ENCODE measurements at places on chromosomes 5 and 9.

GRCh38 chr5:138024117-138024516 lies 8.8 kb downstream of the FAM13B start:
- DNase-seq, result no peak

DNA sequence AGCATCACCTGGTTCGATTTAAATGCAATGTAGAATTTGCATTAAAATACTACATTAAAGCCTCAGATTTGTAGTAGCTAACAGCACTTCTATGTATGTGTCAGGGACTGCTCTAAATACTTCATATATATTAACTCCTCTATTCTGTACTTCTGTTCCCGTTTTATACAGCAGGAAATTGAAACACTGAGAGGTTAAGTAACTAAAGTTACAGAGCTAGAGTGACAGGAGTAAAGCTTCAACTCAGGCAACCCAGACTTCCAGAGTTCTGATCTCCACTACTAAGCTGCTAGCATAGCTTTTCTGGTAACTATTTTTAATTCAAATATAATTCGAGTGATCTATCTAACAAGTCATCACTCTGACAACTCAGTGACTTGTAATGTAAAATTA lies 619 bp upstream of the APC start:
- no peak for DNase-seq

DNA sequence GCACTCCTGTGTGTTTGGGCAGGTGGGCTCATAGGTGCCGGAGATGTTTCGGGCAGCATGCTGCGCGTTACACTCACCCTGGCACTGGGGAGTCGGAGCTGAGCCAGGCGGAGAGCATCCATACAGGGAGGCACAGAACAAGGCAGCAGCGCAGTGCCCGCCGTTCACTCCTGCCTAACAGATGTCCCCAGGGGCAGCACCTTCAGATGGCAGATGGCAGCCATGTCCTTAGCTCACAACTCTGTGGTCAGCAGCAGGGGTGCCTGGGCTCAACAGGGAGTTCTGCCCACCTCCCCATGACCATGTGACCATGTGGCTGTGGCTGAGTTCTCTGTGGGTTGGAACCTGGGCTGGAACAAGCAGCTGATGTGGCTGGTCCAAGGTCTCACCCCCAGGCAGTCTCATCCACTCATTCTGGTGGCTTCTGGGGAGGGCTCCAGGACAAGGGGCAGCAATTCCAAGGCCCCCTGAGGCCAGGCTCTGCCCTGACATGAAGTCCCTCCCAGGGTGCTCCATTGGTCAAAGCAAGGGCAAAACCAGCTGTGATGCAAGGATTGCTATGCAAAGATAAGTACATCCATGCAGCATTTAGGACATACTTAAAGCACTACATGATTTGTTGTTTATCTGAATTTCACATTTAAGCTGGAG lies 64.2 kb downstream of the MRPL36 start:
- no peak for DNase-seq

GRCh38 chr5:143495821-143496275 lies 92.4 kb upstream of the NR3C1 start:
- DNase-seq, result peak; percentile 60

- no peak for DNase-seq
Measured at GRCh38 chr5:921456-922435, 29.1 kb downstream of the TRIP13 start.

GRCh38 chr5:93603078-93603792 lies 20.2 kb downstream of the NR2F1 start:
- no peak for DNase-seq

GRCh38 chr9:95157481-95158151 lies 159.9 kb downstream of the FANCC start:
- peak; percentile 62 for DNase-seq

GRCh38 chr9:6739218-6739617 lies 18.6 kb upstream of the KDM4C start:
- DNase-seq, result no peak

DNA sequence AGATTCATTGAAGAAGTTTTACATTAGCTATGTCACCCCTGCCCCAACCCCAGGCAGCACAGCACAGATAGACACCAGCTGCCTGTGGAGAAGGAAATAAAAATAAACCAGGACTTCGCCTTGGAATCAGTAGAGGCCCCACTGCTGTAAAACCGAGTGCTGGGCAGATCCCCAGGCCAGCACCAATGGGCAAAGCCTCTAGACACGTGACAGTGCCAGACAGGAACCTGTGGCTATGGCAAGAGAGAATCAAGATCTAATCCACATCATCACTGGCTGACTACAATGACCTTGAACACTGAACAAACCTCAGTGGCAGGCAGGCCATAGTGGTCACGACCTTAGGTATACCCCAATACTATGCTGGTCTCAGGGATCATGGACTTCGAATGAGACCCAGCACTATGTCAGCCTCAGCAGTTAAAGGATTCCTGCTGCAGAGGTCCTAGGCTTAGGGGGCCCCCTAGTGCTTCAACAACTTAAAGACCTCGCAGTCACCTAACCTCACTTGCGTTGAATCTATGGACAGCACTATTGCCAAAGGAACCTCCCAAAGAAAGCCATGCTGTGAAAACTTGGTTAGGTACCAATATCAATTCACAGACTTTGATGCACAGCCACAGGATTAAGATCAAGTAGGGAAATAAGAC lies 2118.6 kb upstream of the C9orf72 start:
- DNase-seq, result no peak

DNA sequence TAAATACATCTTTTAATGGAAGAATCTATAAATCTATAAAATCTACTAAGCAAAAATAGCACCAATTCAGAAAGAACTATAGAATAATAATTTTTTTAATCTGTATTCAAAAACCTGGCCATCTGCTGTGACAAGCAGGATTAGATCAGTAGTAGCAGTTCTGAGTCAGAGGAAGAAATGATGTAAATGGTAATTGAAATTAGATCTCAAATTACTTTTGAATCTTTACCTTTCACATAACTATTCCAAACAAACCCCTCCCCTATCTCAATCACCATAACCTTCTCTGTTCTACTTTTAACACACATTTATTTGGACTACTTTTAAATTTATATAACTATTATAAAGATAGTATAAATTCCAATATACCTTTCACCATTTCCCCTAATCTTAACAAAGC lies 727.8 kb upstream of the FAM174A start:
- no peak for DNase-seq

GRCh38 chr5:124394700-124395245 lies 351.7 kb downstream of the ZNF608 start:
- DNase-seq, result no peak

DNA sequence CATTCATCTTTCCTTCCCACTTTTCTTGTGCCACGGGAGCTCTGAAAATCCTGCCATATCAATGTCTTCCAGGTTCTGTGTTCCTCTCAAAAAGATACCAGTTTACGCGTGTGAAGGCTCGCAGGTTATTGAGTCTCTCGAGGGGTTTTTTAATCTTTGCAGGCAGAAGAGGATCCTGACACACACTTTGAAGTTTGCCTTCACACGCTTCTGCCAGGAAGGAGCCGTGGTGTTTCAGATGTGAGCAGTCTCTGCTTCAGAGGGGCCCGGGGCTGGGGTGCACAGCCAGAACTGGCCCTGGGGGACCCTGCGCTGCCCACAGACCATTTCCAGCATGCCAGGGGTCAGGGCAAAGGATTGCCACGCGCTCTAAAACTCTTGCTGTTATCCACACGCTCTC lies 167.2 kb downstream of the TTLL11 start:
- no peak for DNase-seq
